ENCODE measurements at places on chromosomes 2 and 18.

DNA sequence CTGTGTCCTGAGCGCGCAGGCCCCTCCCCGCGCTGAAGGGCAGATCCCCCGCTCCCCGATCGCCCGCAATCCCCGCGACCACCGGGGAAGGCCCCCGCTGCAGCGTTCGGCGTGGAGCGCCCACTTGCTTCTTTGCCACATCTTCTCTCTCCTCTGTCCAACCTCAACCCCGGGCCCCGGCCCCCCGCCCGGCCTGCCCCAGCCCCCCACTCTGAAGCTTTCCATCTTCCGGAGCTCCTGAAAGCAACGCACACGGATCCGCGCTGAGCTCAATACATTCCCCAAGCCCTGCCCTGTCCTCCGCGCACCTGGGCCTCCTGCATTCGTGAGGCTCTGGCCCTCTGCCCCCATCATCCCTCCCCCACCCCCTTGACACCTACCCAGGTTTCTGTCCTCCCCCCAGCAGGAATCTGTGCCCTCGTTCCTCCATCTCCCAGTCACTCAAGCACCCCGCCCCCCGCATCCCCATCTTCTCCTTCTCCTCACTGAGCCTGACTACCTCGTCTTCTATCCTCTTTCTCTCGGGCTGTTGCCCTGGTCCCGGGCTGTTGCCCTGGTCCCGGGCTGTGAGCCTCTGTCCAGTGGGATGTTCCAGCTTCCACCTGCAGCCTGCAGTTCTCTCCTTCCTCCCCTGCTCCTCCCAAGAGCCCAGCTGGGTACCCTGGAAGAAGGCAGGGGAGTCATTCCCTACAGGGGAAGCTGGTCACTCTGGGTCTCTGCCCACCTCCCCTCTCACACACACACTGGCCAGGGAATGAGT, 7.8 kb downstream of the SPEG start:
- DNase-seq, result no peak

GRCh38 chr2:142100139-142100873, 30.5 kb downstream of the LRP1B start:
- DNase-seq, result no peak

DNA sequence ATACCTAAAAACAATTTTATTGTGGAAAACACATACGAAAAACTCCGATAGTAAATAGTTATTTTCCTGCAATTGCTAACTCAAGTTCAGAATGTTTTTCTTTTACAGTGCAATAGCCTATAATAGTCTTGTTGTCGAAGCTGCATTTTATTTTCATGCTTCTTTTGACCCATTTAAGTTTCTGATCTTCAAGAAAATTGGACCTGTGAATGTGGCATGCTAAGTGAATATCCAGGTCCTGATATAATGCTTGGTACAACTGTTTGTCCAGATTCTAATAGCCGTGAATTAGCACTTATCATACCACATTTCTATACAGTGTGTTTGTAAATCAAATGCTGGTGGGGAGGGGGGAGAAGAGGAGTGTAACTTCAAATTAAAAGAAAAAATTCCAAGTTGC, 3.0 kb upstream of the ONECUT2 start:
- DNase-seq, result no peak

GRCh38 chr2:5749347-5749746, 57.2 kb downstream of the SOX11 start:
- no peak for DNase-seq

DNA sequence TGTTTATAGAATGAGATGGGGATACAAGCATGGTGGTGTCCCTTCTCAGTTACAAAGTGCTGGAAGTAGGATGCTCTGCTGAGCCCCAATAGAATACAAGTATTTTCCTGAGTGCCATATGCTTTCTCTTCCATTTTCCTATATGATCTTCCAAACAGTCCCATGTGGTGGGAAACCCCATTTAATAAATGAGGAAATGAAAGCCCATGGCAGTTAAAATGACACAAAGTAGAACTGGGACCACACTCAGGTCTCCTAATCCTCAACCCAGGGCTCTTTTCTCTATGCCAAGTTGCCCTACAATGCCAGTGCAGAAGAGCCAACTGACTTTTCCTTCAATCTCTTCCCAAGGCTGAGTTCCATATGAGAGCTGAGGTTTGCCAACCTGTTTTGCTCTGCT, 210.2 kb upstream of the FBXO11 start:
- no peak for DNase-seq

- peak; percentile 52 for DNase-seq
These were observed 166.0 kb downstream of the SOCS6 start for GRCh38 chr18:70454704-70455322.

DNA sequence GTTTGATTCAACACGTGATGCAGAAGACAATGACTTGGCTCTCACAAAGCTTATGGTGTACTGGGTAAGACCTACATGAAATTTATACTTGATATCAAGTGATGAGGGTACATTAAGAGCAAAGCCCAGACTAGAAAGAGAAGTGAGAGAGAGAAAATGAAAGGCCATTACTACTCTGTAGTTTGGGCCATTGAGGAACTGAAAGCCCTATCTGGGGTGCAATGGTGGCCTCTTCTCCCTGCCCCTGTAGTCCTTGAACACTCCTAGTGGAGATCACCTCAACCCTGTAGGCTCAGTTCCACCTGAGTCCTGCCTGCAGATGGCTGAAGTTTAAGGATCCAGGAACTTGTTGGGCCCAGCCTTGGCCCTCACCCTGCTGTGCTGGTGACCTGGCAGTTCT, 569.8 kb upstream of the MEX3C start:
- no peak for DNase-seq

GRCh38 chr2:10490806-10491291, 42.7 kb upstream of the ODC1 start:
- DNase-seq, result no peak

GRCh38 chr2:148877403-148877740, 2.3 kb downstream of the KIF5C start:
- DNase-seq, result no peak

GRCh38 chr2:54049365-54049764, 66.0 kb upstream of the ACYP2 start:
- no peak for DNase-seq

- DNase-seq, result no peak
These were observed 69.3 kb upstream of the CYP1B1 start for GRCh38 chr2:38145236-38145635.

- no peak for DNase-seq
These were observed 235.6 kb downstream of the BCL11A start for GRCh38 chr2:60317844-60318243.

DNA sequence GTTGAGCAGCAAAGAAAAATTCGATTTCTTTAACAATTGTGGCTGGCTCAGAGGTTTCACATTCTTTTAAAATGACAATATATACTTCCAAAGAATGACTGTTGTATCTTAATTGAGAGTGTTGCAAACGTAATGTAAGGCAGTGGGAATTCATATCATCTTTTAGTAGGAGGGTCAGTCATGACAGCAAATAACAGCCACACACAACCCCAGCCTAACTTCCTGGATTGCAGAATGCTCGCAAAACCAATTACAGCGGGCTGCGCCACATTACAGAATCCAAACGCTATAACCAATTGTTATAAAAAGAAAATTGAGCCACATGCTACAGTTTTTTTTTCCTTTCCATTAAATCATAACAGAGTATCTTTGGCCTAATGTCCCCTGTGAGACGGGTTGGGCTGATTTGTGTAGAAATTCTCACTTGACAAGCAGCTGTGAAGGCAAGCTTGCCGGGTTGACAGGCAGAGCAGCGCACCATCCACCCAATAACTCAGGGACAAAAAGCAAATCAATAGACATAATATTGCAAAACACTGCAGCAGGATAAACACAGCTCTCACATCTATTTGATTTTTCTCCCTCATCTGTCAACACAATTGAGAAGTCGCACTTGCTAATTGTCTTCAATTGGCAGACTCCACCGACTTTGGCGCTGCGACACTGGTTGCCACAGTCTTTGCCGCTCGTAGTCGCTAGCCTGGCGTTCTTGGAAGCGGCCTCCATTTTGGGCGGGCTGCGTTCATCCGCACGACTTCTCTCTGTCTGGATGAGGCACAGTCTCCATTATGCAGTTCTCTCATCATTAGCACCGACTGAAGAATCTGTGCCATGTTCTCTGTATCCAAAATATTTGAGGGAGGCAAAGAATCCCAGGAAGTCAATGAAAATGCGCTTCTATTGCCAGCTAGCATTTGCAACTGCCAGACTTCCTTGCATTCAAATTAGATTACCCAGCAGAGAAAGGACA, 95.0 kb upstream of the CCDC68 start:
- DNase-seq, result no peak

DNA sequence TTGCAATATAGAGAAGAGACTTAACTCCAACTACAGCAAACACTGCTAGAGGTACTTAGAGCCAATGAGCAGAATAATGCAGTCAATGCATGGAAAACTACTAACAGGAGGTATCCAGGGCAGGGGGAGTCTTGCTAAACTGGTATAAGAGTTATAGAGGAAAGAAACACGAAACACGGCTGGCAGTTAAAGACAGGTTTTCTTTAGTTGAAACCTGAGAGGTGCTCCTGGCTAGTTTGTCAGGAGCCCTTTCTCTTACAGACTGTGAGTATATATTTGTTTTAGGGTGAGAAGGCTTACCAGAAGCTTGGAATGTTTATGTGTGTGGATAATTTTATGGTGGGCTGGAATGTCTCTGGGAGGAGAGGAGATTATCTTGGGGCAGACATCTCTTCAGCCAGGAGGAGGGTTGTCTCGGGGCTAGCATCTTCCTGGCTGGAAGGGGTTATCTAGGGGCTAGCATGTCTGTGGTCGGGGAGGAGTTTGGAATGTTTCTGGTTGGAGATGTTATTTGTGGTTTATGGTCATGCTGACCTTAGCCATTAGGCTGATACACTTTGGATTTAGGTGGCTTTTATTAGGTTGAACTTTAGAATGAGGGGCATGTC, 1048.8 kb downstream of the DPP10 start:
- DNase-seq, result no peak

GRCh38 chr18:55269622-55270021, 310.4 kb upstream of the CCDC68 start:
- DNase-seq, result no peak

DNA sequence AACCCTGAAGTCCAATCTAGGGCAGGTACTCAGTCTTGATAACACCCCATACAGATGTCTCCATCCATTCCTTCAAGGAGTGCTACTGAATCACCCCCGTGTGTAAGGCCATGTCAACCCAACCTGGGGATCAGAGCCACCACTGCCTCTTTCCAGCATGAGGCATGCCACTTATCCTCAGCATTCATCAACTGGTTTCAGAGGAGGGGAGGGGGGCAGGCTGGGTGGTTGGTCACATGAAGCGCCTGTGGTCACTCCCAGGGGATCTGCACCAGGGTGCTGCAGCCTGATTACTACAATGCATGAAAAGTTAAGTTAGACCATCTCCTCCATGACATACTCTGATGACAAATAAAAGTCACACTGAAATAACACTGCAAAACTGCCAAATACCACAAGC, 65.0 kb downstream of the UXS1 start:
- DNase-seq, result no peak

DNA sequence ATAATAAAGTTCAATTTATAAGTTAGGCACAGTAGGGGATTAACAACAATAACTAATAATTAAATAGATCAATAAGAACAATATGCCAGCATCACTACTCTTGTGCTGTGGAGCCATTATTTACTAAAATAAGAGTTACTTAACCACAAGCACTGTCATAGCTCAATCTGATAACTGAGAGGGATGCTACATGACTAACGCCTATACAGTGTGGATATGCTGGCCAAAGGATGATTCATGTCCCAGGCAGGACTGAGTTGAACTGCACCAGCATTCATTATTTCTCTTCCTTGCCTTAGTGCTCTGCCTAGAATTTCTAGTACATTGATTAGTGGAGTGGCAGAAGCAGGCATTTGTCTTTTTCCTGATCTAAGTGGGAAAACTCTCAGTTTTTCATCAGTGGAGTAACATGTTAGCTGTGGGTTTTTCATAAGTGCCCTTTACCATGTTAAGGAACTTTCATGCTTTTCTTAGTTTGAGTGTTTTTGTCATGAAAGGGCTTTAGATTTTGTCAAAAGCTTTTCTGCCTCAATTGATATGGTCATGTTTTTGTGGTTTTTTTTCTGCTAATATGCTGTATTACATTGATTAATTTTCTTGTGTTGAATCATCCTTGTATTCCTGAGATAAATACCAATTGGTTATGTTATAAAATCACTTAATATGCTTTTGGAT, 21.7 kb downstream of the KIAA1328 start:
- DNase-seq, result peak; percentile 94

GRCh38 chr2:27833931-27834330, 56.3 kb downstream of the RBKS start:
- DNase-seq, result no peak

DNA sequence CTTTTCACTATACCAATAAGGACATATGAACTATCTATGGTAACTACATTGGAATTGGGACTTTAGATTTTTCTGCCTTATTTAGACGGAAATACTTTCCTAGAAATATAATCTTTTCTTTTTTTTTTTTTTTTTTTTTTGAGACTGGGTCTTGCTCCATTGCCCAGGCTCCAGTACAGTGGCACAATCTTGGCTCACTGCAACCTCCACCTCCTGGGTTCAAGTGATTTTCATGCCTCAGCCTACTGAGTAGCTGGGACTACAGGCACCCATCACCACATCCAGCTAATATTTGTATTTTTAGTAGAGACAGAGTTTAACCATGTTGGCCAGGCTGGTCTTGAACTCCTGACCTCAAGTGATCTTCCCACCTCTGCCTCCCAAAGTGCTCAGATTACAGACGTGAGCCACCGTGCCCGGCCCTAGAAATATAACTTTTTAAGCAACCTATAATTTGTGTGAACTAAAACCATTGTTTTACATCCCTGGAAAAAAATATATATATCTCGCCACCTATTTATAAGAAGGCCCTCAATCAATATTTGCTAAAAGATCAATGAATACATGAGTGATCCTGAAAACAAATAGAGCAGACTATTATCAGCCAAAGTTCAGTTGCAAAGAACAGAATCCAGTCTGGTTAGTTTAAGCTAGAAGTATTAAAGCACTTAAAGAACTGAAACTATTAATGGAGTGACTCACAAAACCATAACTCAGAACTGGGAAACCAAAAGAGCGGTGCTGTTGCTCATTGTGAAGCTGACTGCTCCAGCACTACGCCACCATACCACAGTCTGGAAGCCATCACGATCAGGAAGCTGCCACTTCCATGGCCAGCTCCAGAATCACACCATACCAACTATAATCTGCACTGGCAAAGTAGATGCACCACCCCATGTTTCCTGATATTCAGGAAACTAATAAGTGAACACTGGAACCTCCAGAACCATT, 8.4 kb upstream of the HNRNPLL start:
- peak; percentile 32 for DNase-seq

DNA sequence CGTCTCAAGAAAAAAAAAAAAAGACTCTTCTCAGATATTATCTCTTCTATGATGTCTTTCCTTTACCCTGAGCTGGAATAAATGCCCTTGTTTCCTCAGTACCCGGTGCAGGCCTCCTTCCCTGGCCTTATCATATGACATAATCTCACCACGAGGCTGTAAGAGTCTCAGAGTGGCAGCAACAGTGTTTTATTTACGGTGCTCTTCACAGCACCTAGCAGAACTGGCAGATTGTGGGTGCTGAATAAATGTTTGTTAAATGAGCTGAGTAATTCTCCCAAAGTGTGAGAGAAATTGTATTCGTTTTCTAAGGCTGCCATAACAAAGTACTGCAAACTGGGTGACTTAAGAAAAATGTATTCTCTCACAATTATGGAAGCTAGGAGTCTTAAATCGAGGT, 82.8 kb upstream of the CD28 start:
- peak; percentile 32 for DNase-seq

All from HCEC 1CT (cell line).